ENCODE measurements at places on chromosomes 1 and 21.
A peak's percentile ranks its signal among the peaks of the same experiment; 100 is the strongest.

GRCh38 chr1:86833461-86834215, 80.3 kb downstream of the SELENOF start:
- DNase-seq, result peak; percentile 59

DNA sequence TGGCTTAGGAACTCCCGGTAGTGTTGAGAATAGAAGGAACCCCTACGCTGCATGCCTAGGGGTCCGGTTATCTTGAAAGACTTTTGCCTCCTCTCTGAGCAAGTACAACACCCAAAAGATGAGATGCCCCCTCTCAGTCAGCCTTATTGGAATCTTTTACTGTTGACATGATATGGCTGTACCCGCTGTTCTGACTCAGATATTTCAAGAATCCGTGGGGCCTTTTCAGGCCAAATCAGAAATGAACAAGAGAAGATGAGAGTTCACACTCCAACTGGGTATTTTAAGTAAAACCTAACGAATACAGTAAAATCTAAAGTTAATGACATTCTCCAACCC, 164.2 kb downstream of the PPIAL4G start:
- DNase-seq, result no peak

GRCh38 chr21:26952374-26953066, 14.4 kb downstream of the ADAMTS5 start:
- DNase-seq, result no peak

- no peak for DNase-seq
These were observed 9.2 kb downstream of the SFT2D2 start for GRCh38 chr1:168234846-168235547.

DNA sequence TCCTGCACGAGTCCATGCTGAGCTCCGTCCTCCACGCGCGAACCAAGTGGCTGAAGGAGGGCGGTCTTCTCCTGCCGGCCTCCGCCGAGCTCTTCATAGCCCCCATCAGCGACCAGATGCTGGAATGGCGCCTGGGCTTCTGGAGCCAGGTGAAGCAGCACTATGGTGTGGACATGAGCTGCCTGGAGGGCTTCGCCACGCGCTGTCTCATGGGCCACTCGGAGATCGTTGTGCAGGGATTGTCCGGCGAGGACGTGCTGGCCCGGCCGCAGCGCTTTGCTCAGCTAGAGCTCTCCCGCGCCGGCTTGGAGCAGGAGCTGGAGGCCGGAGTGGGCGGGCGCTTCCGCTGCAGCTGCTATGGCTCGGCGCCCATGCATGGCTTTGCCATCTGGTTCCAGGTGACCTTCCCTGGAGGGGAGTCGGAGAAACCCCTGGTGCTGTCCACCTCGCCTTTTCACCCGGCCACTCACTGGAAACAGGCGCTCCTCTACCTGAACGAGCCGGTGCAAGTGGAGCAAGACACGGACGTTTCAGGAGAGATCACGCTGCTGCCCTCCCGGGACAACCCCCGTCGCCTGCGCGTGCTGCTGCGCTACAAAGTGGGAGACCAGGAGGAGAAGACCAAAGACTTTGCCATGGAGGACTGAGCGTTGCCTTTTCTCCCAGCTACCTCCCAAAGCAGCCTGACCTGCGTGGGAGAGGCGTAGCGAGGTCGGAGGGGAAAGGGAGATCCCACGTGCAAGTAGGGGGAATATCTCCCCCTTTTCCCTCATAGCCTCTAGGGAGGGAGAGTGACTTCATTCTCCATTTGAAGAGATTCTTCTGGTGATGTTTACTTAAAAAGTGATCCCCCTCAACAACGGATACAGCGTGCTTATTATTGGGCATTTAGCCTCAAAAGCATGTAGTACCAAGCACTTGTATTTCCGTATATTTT, 991 bp downstream of the PRMT6 start:
- DNase-seq, result no peak

- no peak for DNase-seq
These were observed 77.7 kb upstream of the JUN start for GRCh38 chr1:58861506-58861905.

- DNase-seq, result no peak
These were observed 18.4 kb downstream of the CCT3 start for GRCh38 chr1:156319664-156320063.

DNA sequence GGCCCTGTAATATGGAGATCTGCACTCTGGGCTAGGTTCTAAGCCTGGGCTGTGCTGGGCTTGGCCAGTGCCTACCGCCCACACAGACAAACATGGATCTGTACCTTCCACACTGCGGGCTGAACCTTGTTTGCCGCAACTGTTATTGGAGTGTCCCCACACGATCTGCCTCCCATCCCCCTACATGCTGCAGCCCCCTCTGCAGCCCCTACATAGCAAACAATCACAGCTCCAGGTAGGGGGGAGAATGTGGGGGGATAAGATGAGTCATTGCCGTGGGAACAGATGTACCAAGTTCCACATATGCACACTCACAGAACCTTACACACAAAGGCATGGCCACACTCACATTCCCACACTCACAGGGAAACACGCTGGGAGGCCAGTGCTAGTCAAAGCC, 2.1 kb upstream of the HCRTR1 start:
- DNase-seq, result no peak

DNA sequence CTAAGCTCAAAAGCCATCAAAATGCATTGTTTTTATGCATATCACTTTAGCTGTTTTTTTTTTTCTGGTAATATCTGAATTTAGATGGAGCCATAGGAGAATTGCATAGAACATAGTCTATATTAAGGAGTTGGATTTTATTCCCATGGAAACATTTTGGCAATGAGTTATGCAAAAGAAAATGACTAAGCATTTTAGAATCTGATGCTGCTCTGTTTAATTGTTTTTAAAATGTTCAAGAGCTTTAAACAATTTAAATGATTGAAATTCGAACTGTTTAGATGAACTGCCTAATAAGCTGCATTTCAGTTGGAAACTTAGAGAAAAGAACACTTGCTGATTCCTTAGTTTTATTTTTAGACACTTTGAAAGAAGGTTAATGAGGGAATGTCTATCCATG, 1531.5 kb upstream of the B3GALT2 start:
- DNase-seq, result peak; percentile 15

- DNase-seq, result no peak
These were observed 303.3 kb upstream of the DEPDC1 start for GRCh38 chr1:68800182-68800581.

DNA sequence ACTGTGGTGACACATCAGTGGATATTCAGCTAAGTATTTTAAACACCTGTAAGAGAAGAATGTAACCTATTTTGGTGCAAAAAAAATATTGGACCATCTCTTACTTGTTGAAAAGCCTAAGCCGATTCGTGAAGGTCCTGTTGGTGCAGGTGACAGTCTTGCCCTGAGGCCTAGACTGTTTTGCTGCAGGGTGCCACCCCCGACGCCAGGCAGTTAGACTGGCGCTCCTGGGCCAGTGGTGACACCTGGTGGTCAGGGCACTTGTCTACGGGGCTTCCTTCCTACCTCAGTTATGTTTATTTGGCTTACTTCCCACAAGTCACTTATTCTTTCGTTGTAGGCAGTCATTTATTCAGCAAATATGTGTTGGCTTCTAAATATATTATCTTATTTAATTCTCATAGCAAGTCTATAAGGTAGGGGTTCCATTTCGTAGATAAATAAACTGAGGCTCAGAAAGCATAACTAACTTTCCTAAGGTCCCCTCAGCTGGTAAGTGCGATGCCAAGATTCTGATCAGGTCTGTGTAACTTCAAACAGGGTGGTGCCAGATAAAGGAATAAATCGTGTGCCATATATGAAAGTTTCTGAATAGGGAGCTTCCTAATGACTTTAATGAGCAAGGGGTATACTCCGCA, 1.9 kb downstream of the EEIG2 start:
- no peak for DNase-seq

- DNase-seq, result no peak
These were observed 5.2 kb downstream of the SLC2A1 start for GRCh38 chr1:42953182-42954180.

GRCh38 chr1:110007046-110007830, 22.7 kb downstream of the AHCYL1 start:
- DNase-seq, result no peak

GRCh38 chr1:44631647-44632539, 42.4 kb downstream of the TMEM53 start:
- peak; percentile 54 for DNase-seq

DNA sequence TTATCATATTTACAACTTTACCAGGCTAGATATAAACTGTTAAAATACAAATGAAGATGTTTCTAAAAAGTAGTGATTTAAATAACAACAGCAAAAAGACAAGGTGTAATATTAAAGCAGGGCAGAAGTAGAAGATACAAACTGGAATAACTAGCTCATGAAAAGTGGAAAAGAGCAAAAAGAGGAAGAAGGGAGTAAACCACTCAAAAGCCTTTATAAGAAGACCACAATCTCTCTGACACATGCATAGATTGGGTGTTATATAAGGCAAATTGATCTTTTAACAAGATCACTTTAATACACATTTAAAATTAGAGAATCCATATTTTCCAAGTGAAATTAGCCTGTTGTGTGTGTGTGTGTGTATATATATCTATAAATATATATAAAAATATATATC, 5.0 kb downstream of the DENND1B start:
- no peak for DNase-seq

- DNase-seq, result no peak
These were observed 67.7 kb downstream of the PIK3R3 start for GRCh38 chr1:46064708-46065107.

GRCh38 chr1:22142315-22143064, 407 bp downstream of the WNT4 start:
- no peak for DNase-seq

- DNase-seq, result no peak
These were observed 182.8 kb downstream of the PSMG1 start for GRCh38 chr21:39000496-39000895.

DNA sequence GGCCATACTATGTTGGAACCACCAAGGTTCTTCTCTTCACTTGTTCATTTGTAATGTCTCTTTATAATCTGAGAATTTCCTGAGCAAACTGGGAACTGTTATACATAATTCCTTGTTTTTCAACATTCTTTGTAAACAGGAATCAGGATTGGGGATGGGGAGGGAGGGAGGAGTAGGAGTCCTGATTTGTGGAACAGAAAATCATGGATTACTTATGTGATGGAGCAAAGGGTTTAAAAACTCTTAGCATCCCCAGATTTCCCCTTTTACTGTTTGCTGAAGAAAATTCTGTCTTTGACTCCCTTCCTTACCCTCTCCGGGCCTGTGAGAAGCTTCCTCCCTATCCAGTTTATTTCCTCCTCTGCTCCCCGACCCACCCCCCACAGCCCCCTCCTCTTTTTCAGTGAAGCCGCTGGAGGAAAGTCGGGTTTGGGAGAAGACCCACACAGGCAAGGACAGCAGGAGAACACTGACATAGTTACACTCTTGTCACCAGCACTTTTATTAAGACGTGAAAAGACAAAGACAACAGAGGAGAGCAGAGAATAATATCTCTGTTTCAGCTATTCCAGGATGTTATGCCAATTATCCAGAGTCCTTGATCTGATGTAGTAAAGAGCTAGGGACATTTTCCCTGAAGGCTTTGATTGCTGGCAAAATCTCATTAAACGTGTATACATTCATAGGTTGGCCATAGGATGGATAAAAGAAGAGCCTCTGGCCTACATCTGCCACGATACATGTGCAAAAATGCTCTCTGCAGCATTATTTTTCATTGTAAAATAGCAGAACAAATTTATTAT, 4.6 kb upstream of the NBPF1 start:
- no peak for DNase-seq

- no peak for DNase-seq
These were observed 91.6 kb downstream of the ZNF648 start for GRCh38 chr1:181969902-181970301.

GRCh38 chr1:84870591-84870990, 22.4 kb downstream of the LPAR3 start:
- no peak for DNase-seq

- DNase-seq, result no peak
These were observed 193.9 kb downstream of the SEC16B start for GRCh38 chr1:177775924-177776323.

GRCh38 chr1:22611530-22611947, 24.9 kb upstream of the C1QA start:
- peak; percentile 10 for DNase-seq

DNA sequence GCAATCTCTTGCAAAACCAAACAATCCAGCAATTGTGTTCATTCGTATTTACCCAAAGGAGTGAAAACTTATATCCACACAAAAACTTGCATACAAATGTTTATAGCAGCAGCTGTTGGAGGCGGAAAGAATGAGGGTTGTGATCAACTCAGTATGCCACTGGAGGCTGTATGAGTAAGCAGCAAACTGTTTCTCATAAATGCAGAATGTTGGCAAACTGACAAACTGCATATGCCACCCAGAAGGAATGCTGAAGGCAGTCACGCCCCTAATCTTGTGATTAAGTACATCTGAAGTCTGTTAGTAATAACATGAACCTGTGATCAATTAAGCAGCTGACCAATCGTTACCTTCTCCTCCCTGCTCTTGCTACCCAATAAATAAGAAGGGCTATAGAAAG, 60.5 kb upstream of the CR2 start:
- peak; percentile 94 for DNase-seq

DNA sequence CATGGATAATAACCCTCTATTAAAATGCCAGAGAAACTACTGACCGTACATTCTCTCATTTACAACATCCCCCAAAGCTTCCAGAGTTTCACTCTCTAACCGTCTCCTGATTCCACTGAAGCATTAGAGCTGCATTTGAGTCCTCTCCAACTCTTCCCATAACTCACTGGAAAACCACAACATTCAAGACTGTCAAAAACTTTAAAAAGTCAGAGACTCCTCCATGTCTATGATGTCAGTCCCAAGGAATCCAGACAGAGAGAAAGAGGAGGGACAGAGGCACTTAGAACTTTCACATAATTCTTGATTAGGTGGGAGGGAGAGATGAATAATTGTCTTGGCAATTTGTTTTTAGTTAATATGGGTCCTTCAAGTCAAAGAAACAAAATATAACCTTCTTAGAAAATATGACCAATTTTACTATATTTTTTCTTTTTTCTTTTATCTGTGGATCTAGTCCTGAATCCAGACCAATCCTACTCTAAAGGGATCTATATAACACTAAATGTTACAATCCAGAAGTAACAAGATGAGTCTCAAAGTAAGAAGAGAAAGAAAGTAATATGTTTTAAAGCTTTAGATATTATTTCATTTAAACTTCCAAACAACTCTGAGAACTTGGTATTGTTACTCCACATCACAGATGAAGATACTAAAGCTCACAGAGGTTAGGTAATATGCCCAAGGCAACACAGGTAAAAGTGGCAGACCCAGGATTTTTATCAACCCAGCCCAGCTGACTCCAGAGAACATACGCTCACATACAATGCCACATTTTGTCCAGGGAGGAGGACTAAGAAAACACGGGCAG, 23.8 kb downstream of the OTUD7B start:
- DNase-seq, result peak; percentile 89

GRCh38 chr1:66095190-66095589, 302.5 kb downstream of the PDE4B start:
- DNase-seq, result no peak

DNA sequence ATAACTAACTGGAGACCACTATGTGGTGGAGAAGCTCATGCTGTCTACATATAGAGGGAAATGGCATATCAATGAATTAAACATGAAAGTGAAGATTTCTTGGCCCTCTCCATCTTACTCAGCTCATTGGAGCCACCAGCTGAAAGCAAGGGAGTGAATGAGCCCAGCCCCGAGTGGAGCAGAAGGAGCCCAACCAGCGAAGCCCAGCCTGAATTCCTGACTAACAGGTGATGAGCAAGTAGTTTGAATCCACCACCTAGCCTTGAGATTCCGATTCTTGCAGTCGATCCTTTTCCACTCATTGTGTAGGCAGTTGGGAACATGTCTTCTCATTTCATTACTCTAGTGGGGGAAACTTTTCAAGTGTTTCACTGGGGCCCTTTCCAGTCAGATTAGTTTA, 18.6 kb upstream of the ST6GALNAC3 start:
- DNase-seq, result no peak

All from fibroblast of skin of left biceps (primary cell).